HT-29 (cell line): ENCODE measurements at places on chromosomes 11 and 22.

GRCh38 chr11:84871116-84871515 lies 756.0 kb downstream of the DLG2 start:
- no peak for DNase-seq

DNA sequence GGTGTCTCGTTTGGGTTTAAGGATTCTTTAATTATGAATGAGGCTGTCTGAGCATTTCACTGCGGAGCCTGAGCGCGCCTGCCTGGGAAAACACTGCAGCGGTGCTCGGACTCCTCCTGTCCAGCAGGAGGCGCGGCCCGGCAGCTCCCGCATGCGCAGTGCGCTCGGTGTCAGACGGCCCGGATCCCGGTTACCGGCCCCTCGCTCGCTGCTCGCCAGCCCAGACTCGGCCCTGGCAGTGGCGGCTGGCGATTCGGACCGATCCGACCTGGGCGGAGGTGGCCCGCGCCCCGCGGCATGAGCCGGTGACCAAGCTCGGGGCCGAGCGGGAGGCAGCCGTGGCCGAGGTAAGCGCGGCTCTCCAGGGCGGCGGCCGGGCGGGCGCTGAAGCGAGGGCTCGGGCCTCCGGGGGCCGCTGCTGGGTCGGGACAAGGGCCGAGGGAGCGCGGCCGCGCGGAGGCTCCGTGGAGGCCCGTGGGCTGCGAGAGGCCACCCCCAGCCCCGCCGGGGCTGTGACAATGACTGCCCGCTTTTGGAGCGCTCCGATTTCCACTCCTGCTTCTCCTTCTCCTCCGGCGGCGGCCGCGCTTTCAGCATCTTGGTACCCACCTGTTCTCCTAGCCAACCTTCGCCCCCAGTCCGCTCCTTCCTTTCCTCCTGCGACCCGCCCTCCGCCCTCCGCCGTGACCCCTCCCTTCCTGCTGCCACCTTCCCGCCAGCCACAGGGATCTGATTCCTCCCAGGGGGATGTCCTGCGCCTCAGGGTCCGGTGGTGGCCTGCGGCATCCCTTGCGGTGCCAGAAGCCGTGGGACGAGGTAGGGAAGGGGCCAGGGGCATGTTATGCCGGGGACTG lies at the start of gene EXT2:
Gene EXT2 (plus strand): TSS at position 173 of the 854 bp plus-strand sequence. CDS start 12,035 bp downstream, outside the sequence.
- peak; percentile 89 for DNase-seq

DNA sequence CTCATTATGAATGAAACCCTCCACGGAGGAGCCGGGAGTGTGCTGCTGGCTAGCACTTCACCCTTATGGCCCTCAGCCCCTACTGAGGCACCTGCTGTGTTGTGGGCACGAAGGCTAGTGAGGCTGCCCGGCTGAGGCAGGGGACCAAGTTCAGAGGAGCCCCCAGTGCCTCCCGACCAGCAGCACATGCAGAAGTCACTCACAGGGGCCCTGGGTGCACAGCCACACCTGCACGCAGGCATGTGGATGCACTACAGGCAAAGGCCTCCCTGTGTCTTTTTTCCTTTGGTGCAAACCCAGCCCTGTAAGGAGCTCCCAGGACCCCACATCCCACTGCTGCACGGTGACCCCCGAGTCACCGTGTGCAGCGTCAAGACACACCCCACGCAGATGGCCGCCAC lies 261.5 kb downstream of the BRD1 start:
- DNase-seq: no peak

DNA sequence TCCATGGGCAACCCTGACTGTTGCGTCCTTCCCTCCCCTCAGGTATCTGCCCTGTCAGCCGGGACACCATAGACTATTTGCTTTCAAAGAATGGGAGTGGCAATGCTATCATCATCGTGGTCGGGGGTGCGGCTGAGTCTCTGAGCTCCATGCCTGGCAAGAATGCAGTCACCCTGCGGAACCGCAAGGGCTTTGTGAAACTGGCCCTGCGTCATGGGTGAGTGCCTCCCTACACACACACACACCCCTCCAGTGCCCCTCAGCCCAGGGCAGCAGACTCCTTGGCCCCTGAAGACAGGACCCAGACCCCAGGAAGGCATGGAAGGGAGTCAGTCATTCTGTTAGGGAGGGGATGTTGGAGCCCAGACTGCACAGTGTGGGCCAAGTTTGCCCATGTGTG lies 17.9 kb upstream of the UVRAG start:
- no peak for DNase-seq
